ENCODE measurements at places on chromosomes 4 and X.

- peak overlapping the region; percentile 58 for H3K4me3 ChIP-seq
- no peak overlapping the region for H3K27ac ChIP-seq
- H3K4me1 ChIP-seq = peaks cover 14% of the 10 kb centered on the region
These were observed 58.0 kb upstream of the DDX3X start for GRCh38 chrX:41275661-41276609.

DNA sequence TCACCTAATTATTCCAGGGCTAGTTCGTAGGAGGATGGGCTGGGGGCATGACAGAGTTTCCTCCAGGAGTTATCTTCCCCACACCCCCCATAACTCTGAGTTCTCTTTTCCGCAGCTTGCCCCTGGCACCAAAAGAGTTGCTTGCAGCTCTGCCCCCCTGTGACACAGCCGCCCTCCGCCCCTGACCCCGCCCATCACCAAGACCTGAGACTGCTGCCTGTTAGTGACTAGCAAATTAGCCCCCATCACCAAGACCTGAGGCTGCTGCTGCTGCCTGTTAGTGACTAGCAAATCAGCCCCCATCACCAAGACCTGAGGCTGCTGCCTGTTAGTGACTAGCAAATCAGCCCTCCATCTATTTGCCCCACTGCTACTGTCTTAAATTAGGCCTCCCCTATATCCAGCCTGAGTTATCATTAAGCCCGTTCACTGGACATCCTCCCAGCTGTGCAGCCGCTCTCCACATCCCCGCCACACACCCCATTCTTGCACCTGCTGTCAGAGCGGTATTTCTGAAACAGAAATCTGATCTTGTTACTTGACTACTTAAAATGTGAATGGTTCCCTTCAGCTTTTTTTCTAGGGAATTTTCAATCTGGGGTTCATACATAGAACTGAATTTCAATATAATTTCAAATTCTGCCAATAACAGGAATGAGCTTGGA, 1.5 kb upstream of the PAPSS1 start:
- peak; percentile 45 for DNase-seq
- peaks cover 24% of the 10 kb centered on the region for H3K4me1 ChIP-seq
- peak overlapping the region; percentile 89 for H3K4me3 ChIP-seq
- H3K36me3 ChIP-seq = no peaks in the 10 kb centered on the region
- H3K27ac ChIP-seq = peak overlapping the region; percentile 63

- no peaks in the 10 kb centered on the region for H3K36me3 ChIP-seq
- H3K4me3 ChIP-seq = no peak overlapping the region
- H3K27me3 ChIP-seq = no peaks in the 10 kb centered on the region
- H3K27ac ChIP-seq = no peak overlapping the region
- DNase-seq = no peak
These were observed 43.8 kb downstream of the FHL1 start for GRCh38 chrX:136191171-136191570.

DNA sequence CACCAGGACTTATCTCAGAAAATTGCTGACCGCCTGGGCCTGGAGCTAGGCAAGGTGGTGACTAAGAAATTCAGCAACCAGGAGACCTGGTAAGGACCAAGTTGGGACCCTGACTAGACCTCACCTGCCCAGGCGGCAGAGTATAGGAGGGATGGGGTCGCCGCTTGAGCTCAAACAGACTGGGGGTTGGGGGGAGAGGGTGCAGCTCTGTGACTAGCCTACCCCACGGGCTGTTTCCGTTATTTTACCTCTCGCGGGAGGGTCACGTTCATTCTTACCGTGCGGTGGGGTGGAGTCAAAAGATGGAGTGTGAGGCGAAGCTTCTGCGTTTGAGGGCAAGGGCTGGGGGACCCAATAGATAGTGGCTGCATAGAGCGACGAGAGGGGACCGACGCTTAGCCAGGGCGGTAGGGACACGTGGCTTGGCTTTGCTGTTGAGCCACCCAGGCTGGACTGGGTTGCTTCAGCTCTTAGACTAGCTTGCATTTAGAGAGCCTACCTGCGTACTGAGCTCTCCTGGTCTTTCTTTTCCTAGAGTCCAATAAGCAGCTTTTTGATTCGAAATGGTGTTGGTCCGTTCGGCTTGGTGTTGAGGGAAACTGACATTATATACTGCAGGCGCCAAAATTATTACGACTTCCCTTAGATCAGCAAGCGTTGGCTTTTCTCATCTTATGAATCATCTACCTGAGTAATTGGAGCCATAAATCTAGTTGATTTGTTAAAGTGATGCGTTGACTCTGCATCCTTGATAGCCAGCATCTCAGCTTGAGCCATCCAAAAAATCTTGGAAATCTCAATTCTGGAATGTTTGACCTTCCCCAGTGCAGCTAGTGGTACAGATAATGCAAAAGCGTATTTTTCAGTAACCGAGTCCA, 591 bp downstream of the PRPS1 start:
- H3K27ac ChIP-seq = peak overlapping the region; percentile 83
- peak; percentile 28 for DNase-seq
- H3K27me3 ChIP-seq = no peaks in the 10 kb centered on the region
- H3K4me1 ChIP-seq = peaks cover 8% of the 10 kb centered on the region

DNA sequence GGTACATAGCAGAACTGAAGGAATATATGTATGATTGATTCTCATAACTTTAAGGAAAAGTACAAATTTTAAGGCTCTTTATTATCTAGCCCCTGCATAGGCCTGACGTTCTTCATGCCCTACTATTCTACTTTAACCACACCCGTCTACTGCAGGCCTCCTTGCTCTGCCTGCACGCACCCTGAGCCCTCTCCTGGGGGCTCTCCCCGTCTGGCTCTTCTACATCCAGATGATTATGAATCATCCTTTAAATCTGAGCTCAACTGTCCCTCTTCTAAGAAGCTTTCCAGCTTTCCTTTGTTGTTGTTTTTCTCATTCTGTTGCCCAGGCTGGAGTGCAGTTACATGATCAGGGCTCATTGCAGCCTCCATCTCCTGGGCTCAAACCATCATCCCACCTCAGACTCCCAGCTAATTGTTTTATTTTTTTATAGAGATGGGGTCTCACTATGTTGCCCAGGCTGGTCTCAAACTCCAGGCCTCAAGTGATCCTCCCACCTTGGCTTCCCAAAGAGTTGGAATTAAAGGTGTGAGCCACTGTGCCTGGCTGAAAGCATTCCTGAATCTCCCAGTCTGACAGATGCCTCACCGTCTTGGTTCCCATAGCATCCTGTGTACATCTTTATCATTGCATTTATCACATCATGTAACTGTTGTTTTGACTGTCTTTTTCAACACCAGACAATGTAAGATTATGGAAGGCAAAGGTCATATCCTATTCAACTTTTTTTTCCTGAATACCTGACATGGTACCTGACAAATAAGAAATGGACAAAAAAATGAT, 89.2 kb downstream of the WDFY3 start:
- no peak for DNase-seq
- H3K27ac ChIP-seq = no peak overlapping the region
- no peaks in the 10 kb centered on the region for H3K27me3 ChIP-seq

GRCh38 chr4:165359506-165359905, 19.3 kb upstream of the CPE start:
- H3K27me3 ChIP-seq = no peaks in the 10 kb centered on the region
- H3K27ac ChIP-seq = no peak overlapping the region
- H3K36me3 ChIP-seq = no peaks in the 10 kb centered on the region
- H3K4me1 ChIP-seq = no peaks in the 10 kb centered on the region

- no peaks in the 10 kb centered on the region for H3K36me3 ChIP-seq
- no peaks in the 10 kb centered on the region for H3K4me1 ChIP-seq
- H3K27ac ChIP-seq = no peak overlapping the region
- H3K4me3 ChIP-seq = no peak overlapping the region
- H3K27me3 ChIP-seq = no peaks in the 10 kb centered on the region
These were observed 201.5 kb upstream of the FAM241A start for GRCh38 chr4:111943796-111944203.

GRCh38 chr4:132504438-132504837, 644.7 kb upstream of the PCDH10 start:
- no peaks in the 10 kb centered on the region for H3K36me3 ChIP-seq
- H3K27me3 ChIP-seq = no peaks in the 10 kb centered on the region
- H3K4me3 ChIP-seq = no peak overlapping the region
- no peaks in the 10 kb centered on the region for H3K4me1 ChIP-seq
- H3K27ac ChIP-seq = no peak overlapping the region

GRCh38 chr4:24850674-24851073, 55.3 kb downstream of the SOD3 start:
- DNase-seq = no peak
- no peaks in the 10 kb centered on the region for H3K4me1 ChIP-seq
- no peaks in the 10 kb centered on the region for H3K27me3 ChIP-seq

DNA sequence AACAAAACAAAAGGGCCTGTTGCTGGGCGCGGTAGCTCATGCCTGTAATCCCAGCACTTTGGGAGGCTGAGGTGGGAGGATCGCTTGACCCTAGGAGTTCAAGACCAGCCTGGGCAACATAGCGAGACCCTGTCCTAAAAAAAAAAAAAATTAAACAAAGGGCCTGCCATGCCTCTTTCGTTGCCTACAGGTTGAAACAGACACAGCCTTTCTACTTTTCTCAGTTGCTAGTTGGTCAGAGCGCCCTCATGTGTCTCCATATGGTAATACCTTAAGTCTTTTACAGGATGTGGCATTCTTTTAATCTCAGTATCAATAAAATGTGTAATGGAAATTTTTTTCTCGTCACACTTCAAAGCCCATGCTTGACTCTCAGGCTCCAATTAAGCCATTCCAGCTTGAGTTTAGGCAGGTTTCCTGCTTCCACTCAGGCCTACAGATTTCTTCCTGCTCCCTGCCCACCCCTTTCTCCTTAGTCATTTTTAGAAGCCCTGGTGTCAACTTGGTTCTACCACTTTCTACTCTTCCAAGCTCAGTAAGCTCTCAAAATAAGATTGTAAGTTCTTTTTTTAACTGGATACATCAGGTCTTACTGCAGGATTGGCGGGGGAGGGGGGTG, 4.6 kb upstream of the SOWAHD start:
- no peaks in the 10 kb centered on the region for H3K36me3 ChIP-seq
- no peaks in the 10 kb centered on the region for H3K27me3 ChIP-seq
- peaks cover 52% of the 10 kb centered on the region for H3K4me1 ChIP-seq
- no peak overlapping the region for H3K4me3 ChIP-seq
- peak; percentile 54 for DNase-seq
- peak overlapping the region; percentile 48 for H3K27ac ChIP-seq

DNA sequence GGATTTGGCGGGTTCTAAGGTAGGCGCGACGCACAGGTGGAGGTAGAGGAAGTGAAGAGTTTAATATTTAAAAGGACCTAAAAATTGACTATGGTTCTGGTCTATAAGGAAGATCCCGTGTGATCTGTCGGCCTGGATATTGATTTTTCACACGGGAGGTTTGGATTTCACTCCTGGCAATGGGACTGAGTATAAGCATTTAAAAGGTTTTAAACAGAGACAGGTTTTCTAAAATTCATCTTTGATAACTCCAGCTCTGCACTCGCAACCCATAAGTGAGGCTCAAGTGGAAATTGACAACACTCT, 394 bp upstream of the UXT start:
- peaks cover 24% of the 10 kb centered on the region for H3K36me3 ChIP-seq
- H3K27me3 ChIP-seq = no peaks in the 10 kb centered on the region
- no peak for DNase-seq
- peak overlapping the region; percentile 77 for H3K4me3 ChIP-seq
- peaks cover 14% of the 10 kb centered on the region for H3K4me1 ChIP-seq

GRCh38 chr4:126916049-126916625, 716.6 kb upstream of the INTU start:
- no peaks in the 10 kb centered on the region for H3K27me3 ChIP-seq
- H3K4me3 ChIP-seq = no peak overlapping the region
- H3K27ac ChIP-seq = no peak overlapping the region
- no peak for DNase-seq
- no peaks in the 10 kb centered on the region for H3K4me1 ChIP-seq
- H3K36me3 ChIP-seq = no peaks in the 10 kb centered on the region

DNA sequence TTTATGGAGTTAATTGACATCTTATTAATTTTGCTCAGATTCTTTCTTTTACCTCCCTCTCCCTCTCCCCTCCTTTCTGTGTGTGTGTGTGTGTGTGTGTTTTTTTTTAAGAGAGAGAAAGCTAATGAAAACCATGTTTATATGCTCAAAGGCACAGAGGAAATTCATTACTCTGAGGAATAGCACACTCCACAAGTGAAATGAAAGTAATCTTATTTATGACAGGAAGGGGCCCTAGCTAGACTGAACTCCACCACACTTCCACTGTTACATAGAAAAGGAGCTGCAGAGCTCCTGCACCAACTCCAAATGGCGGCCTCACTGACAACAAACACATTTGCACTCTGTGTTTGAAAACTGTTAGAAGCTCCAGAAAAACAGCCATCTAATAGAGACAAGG, 150.6 kb downstream of the RASL11B start:
- H3K4me1 ChIP-seq = peaks cover 15% of the 10 kb centered on the region
- no peaks in the 10 kb centered on the region for H3K27me3 ChIP-seq
- no peak overlapping the region for H3K27ac ChIP-seq
- no peak overlapping the region for H3K4me3 ChIP-seq
- peak; percentile 25 for DNase-seq
- no peaks in the 10 kb centered on the region for H3K36me3 ChIP-seq

GRCh38 chrX:22922961-22923360, 76.8 kb upstream of the DDX53 start:
- no peak for DNase-seq
- no peaks in the 10 kb centered on the region for H3K36me3 ChIP-seq
- H3K27me3 ChIP-seq = no peaks in the 10 kb centered on the region
- H3K4me3 ChIP-seq = no peak overlapping the region
- no peak overlapping the region for H3K27ac ChIP-seq

GRCh38 chr4:95215043-95215442, 333.7 kb downstream of the UNC5C start:
- H3K27ac ChIP-seq = no peak overlapping the region
- no peaks in the 10 kb centered on the region for H3K27me3 ChIP-seq
- DNase-seq = no peak
- H3K36me3 ChIP-seq = no peaks in the 10 kb centered on the region
- no peak overlapping the region for H3K4me3 ChIP-seq

DNA sequence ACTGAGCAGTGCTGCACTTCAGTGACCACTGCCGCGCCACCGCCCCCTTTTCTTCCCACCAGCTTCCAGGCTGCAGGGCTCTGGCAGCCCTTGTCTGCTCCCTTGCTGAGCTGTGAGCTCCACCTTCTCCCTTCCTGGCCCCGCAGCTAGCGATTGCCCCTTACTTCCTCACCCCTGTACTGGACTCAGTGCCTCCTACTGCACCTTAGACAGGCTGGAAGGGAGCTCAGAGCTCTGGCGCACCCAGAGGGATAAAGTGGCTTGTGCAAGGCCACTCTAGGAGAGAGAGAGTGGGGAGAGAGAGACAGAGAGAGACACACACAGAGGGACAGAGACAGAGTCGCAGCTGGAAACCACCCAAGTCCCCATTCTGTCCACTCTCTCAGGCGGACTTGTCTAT, 6.0 kb downstream of the RASL11B start:
- DNase-seq = no peak
- H3K4me3 ChIP-seq = no peak overlapping the region
- peaks cover 12% of the 10 kb centered on the region for H3K36me3 ChIP-seq
- peaks cover 5% of the 10 kb centered on the region for H3K27me3 ChIP-seq

Data from CD4-positive, alpha-beta T cell (primary cell).